ENCODE measurements at places on chromosomes 4 and X. TPM values are rescaled to one million over a fixed set of nuclear protein-coding genes. Genes with fewer than 3 reads are reported as not detected.

The MTNR1A gene
- not detected for polyA plus RNA-seq

The SMR3B gene
- polyA plus RNA-seq, result not detected

The CCNG2 gene
- polyA plus RNA-seq, result 1.2 TPM

The YY2 gene
- 0.52 TPM for polyA plus RNA-seq

The MAGEC3 gene
- not detected for polyA plus RNA-seq

The H2BW1 gene
- polyA plus RNA-seq, result not detected

The STAG2 gene
- polyA plus RNA-seq, result 9.7 TPM

DNA sequence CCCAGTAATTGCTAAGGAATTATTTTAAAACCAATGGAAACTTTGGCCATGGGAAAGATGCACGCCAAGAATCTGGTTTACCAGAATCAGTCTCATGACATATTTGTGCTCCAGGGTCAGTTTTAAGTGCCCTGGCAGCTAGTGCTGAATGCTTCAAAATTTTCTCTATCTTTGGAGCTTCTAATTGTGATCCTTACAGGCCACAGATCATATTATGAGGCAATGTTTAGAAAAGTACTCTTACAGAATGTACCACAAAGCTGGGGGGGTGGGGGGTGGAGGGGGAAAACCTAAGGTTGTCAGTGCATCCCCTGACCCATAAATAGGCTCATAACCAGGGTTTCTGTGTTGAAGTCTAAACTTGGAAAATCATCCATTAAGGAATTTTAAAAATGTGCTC is 514.5 kb downstream of the INPP4B start:
- no peaks in the 10 kb centered on the region for H3K27me3 ChIP-seq
- no peak for DNase-seq
- H3K4me3 ChIP-seq, result no peak overlapping the region
- H3K27ac ChIP-seq, result no peak overlapping the region

DNA sequence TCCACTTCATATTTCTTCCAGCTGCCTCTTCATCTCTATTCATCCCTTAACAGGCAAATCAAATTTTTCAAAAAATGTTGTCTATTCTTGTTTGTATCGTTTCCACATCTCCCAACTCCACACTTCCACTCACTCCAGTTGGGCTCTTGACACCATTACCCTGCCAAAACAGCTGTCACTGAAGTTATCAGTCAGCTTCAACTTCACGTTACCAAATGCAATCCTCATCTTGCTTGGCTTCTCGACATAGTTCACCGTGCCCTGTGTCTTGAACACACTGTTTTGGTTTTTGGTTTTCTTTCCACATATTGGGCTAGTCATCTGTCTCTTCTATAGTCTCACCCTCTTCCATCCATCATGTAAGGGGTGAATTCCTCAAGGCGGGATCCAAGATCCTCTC is 65.2 kb downstream of the GALNT7 start:
- H3K27ac ChIP-seq, result no peak overlapping the region
- H3K27me3 ChIP-seq, result no peaks in the 10 kb centered on the region

DNA sequence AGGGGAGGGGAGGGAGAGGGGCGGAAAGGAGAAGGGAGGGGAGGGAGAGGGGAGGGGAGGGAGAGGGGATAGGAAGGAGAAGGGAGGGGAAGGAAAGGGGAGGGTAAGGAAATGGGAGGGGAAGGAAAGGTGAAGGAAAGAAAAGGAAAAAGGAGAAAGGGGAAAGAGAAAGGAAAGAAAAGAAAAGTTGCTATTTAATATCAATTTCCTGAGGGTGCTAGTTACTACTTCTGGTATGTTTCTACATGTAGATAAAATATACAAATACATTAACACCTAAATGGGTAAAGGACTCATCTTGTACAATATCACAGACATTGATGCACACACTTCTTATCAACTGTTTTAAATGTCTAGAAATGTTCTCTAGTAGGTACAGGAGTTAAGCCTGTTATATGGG is 22.6 kb downstream of the ANXA5 start:
- peaks cover 4% of the 10 kb centered on the region for H3K36me3 ChIP-seq
- H3K4me1 ChIP-seq, result no peaks in the 10 kb centered on the region
- no peak overlapping the region for H3K27ac ChIP-seq
- no peak overlapping the region for H3K4me3 ChIP-seq
- DNase-seq, result no peak
- no peaks in the 10 kb centered on the region for H3K27me3 ChIP-seq

DNA sequence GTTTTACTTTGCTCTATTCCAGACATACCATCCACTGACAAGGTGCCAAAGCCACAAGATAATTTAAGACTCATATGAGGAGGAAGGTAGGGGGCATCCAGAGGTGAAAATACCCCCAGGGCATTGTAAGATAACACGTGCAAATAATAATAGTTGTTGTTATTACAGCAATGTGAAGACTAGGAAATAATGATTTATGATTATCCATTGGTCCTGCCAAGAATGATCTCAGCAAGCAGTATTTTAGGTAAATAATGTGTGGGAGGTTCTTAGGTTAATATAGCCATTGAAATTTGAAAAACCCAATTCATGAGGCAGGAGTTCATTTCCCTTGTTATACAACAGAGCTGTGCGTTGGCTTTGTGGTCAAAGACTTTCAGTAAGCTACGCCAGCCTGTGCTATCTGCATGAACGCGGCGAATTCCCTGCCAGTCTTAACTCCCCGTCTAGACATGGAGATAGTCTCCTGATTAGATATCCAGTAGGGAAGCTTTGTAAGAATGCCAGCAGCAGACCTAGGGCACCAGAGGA is 47.2 kb upstream of the MXRA5 start:
- H3K27ac ChIP-seq, result no peak overlapping the region
- H3K4me1 ChIP-seq, result no peaks in the 10 kb centered on the region
- H3K36me3 ChIP-seq, result no peaks in the 10 kb centered on the region
- DNase-seq, result no peak

GRCh38 chrX:142076633-142077032 is 128.5 kb downstream of the MAGEC2 start:
- H3K4me1 ChIP-seq, result no peaks in the 10 kb centered on the region
- no peak overlapping the region for H3K27ac ChIP-seq
- no peaks in the 10 kb centered on the region for H3K36me3 ChIP-seq
- H3K27me3 ChIP-seq, result no peaks in the 10 kb centered on the region
- no peak overlapping the region for H3K4me3 ChIP-seq

DNA sequence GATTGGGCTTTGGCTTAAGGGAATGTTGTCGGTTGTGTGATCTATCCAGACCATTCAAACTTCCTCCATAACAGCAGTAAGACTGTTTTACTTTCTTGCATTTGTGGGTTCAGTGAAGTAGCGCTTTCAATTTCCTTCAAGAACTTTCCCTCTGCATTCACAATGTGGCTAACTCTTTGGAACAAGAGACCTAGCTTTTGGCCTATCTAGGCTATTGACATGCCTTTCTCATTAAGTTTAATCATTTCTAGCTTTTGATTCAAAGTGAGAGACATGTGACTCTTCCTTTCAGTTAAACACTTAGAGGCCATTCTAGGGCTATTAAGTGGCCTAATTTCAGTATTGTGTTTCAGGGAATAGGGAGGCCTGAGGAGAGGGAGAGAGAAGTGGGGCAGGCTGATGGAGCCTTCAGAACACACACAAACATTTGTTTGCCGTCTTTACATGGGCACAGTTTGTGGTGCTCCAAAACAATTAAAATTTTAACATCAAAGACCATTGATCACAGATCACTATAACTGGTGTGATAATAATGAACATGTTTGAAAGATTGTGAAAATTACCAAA is 34.1 kb downstream of the ADH5 start:
- no peak overlapping the region for H3K4me3 ChIP-seq
- no peak for DNase-seq
- peaks cover 13% of the 10 kb centered on the region for H3K36me3 ChIP-seq
- H3K27ac ChIP-seq, result no peak overlapping the region

DNA sequence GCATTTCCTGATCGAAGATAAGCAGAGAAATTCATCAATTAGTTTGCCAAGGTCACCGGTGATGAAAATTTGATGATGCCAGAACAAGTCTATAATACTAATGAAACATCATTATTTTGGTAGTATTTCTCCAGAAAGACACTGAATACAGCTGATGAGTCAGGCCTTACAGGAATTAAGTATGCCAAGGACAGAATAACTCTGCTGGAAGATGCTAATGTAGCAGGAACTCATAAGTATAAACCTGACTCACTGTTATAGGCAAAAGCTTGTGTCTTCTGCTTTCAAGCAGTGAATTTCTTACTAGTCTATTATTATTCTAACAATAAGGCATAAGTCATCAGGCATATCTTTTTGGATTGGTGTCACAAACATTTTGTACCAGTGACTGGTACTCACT is 1825.1 kb upstream of the IGFBP7 start:
- no peaks in the 10 kb centered on the region for H3K4me1 ChIP-seq
- DNase-seq, result no peak
- H3K27ac ChIP-seq, result no peak overlapping the region
- no peaks in the 10 kb centered on the region for H3K27me3 ChIP-seq
- H3K4me3 ChIP-seq, result no peak overlapping the region

DNA sequence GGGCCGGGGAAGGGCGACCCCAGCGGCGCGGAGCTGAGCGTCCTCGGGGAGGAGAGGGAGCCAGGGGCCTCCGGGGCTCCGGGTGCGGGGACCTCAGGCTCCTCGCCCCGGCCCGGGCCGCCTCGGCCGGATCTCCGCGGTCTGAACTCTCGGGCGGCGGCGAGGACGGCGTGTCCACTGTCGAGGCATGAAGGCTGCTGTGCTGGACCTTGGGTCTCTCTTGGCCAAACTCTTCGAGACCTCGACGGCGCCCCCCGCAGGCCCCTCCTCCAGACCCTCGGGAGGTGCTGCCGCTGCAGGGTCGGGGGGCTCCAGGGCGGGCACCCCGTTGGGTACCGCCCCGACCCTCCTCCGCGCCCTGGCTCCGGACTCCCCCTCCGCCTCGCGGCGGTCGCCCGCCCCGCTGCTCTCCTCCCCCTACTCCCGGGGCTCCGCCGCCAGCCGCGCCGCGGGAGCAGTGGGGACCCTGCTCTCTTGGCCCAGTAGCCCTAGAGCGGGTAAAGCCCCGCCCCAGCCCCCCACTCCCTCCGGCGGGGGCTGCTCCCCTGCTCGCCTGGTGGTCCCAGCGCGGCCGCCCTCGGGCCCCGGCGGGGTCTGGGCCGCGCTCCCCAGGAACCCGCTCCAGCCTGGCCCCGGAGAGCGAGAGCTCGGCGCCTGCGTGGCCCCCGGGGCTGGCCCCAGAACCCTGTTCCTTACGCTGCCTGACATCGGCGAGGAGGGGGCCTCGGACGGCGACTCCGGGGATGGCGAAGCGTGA is 564 bp downstream of the FAM149A start:
- no peaks in the 10 kb centered on the region for H3K36me3 ChIP-seq
- H3K4me1 ChIP-seq, result peaks cover 7% of the 10 kb centered on the region
- no peaks in the 10 kb centered on the region for H3K27me3 ChIP-seq

- no peaks in the 10 kb centered on the region for H3K4me1 ChIP-seq
- DNase-seq, result no peak
Observed at GRCh38 chrX:106415276-106415895, 196.4 kb upstream of the RADX start.

- no peaks in the 10 kb centered on the region for H3K27me3 ChIP-seq
- H3K27ac ChIP-seq, result no peak overlapping the region
- no peaks in the 10 kb centered on the region for H3K36me3 ChIP-seq
- H3K4me3 ChIP-seq, result no peak overlapping the region
- no peaks in the 10 kb centered on the region for H3K4me1 ChIP-seq
Observed at GRCh38 chr4:152848508-152848907, 68.8 kb downstream of the ARFIP1 start.

GRCh38 chrX:662126-662525 is 31.5 kb downstream of the SHOX start:
- no peak overlapping the region for H3K4me3 ChIP-seq
- H3K27me3 ChIP-seq, result no peaks in the 10 kb centered on the region
- no peaks in the 10 kb centered on the region for H3K36me3 ChIP-seq
- DNase-seq, result no peak
- no peak overlapping the region for H3K27ac ChIP-seq
- H3K4me1 ChIP-seq, result no peaks in the 10 kb centered on the region

DNA sequence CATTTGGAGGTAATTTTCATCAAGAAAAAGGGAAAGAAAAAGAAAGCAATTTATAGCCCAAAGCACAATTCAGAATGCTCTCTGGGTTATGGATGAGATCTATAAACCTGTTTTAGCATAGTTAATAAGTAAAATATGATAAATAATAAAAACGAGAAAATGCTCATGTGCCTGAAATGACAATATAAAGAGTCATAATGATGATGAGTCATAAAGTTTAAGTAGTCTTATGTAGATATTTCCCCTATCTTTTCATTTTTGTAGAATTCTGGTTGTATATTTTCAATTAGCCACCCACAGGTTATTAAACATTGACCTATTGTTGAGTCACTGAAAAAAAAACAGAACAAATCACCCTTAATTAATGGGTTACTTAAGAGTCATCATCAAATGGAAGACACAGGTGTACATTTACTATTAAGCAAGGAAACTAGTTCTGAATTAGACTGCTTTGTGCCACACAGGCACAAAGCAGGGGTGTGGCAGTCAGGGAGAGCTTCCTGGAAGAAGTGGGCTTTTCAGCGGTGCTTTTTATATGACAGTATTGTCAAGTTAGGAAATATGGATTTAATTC is 29.3 kb downstream of the BEND4 start:
- H3K27me3 ChIP-seq, result no peaks in the 10 kb centered on the region
- H3K4me1 ChIP-seq, result no peaks in the 10 kb centered on the region

DNA sequence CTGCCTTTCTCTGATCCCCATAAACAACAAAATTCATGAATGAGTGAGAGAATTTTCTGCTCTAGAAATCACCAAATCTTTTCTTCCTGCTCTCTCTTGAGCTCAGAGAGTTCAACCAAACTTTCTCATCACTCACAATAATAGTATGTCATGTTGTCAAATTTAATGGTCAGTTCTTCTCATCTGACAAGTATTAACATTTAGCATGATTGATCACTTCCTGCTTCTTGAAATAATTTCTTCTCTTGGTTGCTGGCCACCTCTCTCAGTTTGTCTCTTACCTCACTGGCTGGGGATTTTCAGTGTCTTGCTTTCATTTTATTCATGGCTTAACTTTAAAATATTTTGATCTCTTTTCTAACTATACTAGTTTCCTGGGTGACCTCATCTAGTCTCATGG is 25.5 kb upstream of the FGF5 start:
- H3K4me3 ChIP-seq, result no peak overlapping the region
- H3K27ac ChIP-seq, result no peak overlapping the region
- H3K36me3 ChIP-seq, result no peaks in the 10 kb centered on the region
- no peaks in the 10 kb centered on the region for H3K27me3 ChIP-seq

DNA sequence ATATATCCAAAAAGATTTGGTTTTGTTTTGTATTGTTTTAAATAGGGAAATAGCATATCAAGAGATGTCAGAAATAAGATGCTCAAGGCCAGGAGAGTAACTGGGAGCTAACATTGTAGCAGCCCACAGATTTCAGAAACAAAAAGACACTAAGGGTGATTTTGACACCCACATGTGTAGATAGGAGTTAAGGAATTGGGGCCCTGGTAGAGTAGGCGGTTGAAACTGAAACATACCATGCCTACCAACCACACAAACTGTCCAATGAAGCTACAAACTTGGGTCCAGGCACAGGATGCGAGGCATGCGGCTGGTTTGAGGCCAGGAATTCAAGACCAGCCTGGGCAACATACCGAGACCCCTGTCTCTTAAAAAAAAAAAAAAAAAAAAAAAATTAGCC is 6.3 kb upstream of the HSPA4L start:
- no peaks in the 10 kb centered on the region for H3K36me3 ChIP-seq
- no peak overlapping the region for H3K4me3 ChIP-seq
- H3K27ac ChIP-seq, result no peak overlapping the region
- H3K27me3 ChIP-seq, result no peaks in the 10 kb centered on the region
- DNase-seq, result no peak

All from liver (tissue), 10 donors.